ENCODE measurements at places on chromosomes 13 and 19.
A peak's percentile ranks its signal among the peaks of the same experiment; 100 is the strongest.

DNA sequence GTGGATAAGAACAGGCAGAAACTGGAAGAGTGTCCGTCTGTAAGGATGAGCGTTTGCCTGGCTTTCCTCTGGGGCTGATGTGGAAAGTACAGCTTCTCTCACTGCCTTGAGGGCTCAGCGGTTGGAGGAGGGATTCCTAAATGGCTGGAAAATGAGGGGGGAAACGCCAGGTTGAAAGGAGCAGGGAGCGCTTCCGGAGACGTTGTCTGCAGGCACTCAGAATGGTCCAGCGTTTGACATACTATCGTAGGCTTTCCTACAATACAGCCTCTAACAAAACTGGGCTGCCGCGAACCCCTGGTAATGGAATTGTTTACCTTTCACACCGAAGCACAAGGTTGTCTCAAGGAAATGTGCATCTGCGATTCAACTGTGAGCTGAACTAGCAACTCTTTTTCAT, 39.9 kb downstream of the MRPL57 start:
- no peak for DNase-seq

- no peak for DNase-seq
Measured at GRCh38 chr13:90135558-90135957, 1211.9 kb upstream of the MIR17HG start.

GRCh38 chr19:18126097-18126496, 26.9 kb upstream of the PIK3R2 start:
- DNase-seq = no peak

- DNase-seq = no peak
Measured at GRCh38 chr13:21365574-21365973, 93.5 kb downstream of the ZDHHC20 start.

DNA sequence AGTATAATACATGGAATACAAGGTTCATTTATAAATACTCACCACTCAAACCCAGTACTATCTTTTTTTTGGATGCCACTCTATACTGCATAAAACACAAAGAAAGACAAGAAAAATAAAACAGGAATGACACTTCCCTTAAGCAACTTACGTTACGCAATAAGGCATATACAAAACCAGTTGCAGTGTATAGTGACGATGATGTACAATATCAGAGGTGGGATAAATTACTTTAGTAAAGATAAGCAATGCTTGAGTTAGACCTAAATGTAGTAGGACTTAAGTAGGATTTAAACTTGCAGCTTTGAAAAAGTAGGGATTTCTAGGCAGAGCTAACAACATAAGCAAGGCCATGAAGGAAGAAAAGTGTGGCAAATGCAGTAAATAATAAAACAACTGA, 374.9 kb downstream of the SPRY2 start:
- DNase-seq = no peak

- no peak for DNase-seq
Measured at GRCh38 chr13:70864731-70865130, 756.5 kb upstream of the KLHL1 start.

- no peak for DNase-seq
Measured at GRCh38 chr19:338421-338820, 6.2 kb downstream of the MIER2 start.

- DNase-seq = no peak
Measured at GRCh38 chr19:35095667-35096368, 19.8 kb upstream of the FXYD3 start.

- DNase-seq = no peak
Measured at GRCh38 chr19:6475321-6476108, 6.1 kb downstream of the DENND1C start.

DNA sequence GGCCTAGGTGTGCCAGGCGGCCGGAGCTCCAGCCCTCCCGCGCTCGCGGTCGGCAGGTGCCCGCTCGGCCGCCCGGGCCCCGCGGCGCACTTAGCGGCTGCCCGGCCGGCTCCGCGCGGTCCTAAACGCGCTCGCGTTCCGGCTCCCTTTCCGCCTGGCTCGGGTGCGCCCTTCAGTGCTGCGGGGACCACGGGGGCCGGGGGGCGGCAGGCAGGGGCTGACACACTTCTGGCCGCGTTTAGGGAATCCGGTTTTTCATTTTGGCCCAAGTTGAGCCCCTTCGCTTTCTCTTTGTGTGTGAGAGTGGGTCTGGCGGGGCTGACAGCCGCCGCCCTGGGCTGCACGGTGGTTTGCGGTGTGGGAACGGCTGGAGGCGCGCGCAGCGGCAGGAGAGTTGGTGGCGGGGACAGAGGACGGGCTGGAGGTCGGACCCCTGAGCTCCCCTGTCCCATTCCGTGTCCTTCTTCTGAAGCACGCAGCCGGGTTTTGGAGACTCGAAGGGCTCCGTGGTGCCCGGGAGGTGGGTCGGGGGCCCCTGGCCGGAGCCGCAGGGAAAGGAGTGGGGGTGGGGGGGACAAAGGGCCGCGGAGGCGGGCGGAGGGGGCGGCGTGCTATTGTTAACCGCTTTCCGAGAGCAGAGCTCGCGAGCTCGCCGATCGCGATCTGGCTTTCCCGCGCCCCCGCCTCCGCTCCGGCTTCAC, 3.1 kb downstream of the FGF9 start:
- peak; percentile 66 for DNase-seq

DNA sequence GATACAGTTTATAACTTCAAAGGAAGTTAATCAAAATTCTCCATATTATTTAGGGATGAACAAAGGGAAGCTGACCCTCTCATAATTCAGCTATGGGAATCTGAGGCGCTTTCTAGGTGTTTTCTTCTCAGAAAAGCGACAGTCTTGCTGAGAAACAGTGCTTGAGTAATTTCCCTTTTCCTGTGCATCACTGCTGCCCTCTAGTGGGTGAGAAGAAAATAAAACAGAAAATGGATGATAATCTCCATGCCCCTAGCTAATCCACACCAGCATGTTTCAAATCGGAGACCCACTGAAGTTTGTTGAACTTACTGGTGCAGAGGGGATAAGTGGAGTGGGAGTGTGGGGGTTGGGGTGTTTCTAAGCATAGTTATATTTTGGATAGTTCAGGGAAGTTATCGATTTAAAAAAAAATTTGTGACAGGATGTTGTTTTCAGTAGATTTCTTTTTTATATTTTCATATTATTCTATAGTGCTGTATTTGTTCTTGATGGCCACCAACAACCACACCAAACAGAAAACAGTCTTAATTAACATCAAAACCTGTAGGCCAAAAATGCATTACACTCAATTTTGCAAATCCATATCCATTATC, 21.4 kb downstream of the LCP1 start:
- peak; percentile 58 for DNase-seq

- no peak for DNase-seq
Measured at GRCh38 chr19:46494146-46494940, 1.3 kb downstream of the PNMA8B start.

DNA sequence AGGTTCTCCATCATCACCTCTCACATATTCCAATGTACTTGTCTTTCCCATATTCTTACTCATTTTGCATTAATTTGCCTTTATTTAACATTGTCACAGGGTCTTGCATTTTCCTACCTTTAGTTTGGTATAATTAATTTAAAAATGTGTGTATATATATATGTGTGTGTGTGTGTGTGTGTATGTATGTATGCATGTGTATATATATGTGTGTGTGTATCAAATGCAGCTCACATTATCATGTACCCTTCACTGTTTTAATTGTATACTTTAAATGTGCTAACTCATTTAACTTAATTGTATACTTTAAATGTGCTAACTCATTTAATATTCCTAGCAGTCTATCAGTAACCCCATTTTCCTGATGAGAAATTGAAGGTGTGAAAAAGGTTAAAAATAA, 104.5 kb downstream of the PCDH9 start:
- no peak for DNase-seq

- no peak for DNase-seq
Measured at GRCh38 chr19:7242601-7243258, 51.5 kb downstream of the INSR start.

GRCh38 chr19:29971002-29971401, 29.0 kb downstream of the URI1 start:
- no peak for DNase-seq

DNA sequence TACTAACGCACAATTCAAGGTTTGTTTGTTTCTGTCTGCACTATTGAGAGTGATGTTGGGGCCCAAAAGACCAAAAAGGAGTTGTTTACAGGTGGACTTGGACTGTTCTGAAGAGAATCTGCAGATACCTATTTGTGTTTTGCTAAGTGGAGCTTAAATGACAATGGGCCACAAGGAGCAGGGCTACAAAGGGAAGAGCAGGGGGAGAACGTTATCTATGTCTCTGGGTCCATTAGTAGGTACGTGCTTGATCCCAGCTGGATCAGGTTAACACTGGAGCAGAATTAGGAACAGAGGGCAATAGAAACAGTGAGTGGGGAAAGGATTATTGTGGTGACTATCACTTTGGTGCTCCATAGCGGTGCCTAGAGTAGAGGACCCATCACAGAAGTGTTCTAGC, 22.5 kb downstream of the NBEA start:
- no peak for DNase-seq

DNA sequence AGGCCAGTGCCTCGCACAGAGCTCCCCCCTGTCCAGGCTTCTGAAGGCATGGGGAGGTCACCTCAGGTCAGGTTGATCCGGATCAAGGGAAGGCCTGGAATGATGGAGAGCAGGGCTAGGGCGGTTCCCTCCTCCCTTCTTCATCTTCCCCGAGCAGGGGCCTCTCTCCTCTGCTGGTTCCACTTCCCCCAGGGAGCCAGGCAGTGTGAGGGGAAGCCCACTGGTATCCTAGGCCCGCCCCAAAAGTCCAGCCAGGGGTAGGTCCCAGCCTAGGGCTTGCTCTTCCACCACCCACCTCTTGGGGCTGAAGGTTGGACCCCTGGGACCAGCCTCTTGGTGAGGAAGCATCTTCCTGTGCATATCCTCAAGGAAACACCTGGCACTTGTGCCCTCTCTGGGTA, 16.4 kb upstream of the PRR19 start:
- DNase-seq = no peak

GRCh38 chr19:48113190-48113917, 2.7 kb upstream of the PLA2G4C start:
- DNase-seq = no peak

DNA sequence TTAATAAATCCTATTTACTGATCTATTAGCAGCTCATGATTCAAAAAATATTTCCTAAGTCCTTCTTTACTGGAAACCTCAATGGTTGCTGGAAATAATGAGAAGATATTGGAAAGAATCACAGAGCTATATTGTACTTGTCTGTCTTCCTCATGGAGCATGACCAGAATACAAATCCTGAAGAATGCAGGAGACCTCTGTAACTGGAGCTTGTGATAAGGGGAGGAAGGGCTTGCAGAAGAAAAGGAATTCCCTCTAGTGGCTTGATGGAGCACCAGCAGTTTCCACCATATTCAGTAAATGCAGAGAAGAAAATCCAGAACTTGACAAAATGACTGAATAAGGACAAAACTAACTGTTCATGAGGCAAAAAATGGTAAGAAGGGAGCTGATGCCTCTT, 1333.1 kb downstream of the EFNB2 start:
- DNase-seq = no peak

DNA sequence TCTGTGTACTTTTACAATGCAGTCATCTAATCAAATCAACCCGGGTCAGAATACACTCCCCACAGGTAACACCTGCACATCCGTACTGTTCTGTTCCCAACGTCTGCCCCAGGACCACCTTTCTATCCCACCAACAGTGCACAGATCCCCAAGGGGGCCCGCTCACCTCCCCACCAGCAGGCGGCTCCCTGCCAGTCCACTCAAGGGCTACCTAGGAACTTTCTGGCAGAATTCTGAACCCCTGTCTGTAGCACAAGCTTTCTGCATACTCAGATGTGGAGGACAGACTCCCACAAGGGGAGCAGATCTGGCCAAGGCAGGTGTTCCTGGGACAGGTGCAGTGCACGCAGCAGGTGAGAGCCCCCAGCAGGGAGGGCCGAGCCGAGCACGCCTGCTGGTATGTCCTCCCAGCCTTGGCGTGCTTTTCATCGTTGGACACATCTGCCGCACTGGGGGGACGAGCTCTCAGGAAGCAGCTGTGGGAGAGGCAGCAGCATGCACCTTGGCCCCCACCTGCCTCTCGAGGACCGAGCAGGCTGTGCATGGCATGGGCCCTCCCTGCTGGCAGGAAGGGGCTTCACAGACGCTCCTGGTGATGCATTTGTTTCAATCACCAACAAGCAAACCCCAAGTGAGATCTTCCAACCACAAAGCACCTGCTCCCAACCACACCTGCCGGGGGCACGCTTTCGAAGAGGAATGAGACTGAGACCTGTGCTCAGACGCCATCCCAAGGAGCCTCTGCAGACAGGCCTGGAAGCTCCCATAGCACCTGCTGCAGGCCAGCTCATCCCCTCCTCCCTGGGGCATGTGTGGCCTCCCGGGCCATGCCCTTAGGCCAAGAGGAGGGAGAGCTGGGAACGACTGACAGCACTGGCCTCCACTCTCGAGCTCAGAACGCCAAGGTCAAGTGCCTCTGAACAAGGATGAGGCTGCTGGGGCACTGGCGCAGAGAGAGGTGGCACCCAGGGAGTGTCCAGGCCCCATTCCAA, 35.9 kb downstream of the RAB20 start:
- DNase-seq = no peak

DNA sequence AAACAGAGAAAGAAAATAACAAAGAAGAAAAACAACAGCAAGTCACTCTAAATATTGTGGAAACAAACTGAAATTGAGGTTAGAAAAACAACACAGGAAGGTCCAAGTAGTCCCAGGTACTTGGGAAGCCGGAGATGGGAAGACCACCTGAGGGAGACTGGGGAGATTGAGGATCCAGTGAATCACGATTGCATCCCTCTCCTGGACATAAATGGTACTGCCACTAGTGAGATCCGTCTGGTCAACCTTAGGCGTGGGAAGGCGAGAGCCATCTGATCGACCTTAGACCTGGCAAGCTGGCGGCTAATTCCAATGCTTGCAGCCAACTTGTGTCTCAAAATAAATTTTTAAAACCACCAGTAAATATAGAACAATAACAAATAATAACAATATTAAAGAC, 81.9 kb downstream of the ZNF726 start:
- no peak for DNase-seq

DNA sequence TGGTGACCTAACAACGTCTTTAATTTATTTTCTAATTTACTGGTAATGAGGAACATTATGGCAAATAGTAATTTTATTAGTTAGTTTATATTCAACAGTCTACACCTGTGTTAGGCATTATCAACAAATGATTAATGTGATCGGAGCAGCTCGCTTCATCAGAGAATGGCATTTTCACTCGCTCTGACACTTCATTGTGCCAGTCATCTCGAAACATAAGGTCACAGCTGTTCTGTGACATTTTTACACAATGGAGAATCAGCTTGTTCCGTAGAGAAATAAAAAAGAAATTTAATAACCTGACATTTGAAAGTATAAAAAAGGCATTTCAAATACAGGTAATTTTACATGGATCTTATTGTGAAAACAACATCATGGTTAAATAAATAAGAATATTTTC, 858.4 kb downstream of the SLITRK6 start:
- DNase-seq = no peak

- peak; percentile 54 for DNase-seq
Measured at GRCh38 chr13:90445179-90445578, 902.3 kb upstream of the MIR17HG start.

Data from LoVo (cell line).